Activated naive CD8-positive, alpha-beta T cell treated with anti-CD3 and anti-CD28 coated beads, Interleukin-2, amount 10 ng/mL, durations not matched to agents 7 days and 5 days (primary cell): ENCODE measurements at places on chromosomes 6 and 20. TPM values are rescaled to one million over a fixed set of nuclear protein-coding genes. Genes with fewer than 3 reads are reported as not detected.

GRCh38 chr6:168164462-168165061 is 85.5 kb upstream of the FRMD1 start:
- H3K27me3 ChIP-seq: no peaks in the 10 kb centered on the region
- no peaks in the 10 kb centered on the region for H3K4me1 ChIP-seq
- no peak overlapping the region for H3K4me3 ChIP-seq
- no peak for DNase-seq
- no peak overlapping the region for H3K27ac ChIP-seq

DNA sequence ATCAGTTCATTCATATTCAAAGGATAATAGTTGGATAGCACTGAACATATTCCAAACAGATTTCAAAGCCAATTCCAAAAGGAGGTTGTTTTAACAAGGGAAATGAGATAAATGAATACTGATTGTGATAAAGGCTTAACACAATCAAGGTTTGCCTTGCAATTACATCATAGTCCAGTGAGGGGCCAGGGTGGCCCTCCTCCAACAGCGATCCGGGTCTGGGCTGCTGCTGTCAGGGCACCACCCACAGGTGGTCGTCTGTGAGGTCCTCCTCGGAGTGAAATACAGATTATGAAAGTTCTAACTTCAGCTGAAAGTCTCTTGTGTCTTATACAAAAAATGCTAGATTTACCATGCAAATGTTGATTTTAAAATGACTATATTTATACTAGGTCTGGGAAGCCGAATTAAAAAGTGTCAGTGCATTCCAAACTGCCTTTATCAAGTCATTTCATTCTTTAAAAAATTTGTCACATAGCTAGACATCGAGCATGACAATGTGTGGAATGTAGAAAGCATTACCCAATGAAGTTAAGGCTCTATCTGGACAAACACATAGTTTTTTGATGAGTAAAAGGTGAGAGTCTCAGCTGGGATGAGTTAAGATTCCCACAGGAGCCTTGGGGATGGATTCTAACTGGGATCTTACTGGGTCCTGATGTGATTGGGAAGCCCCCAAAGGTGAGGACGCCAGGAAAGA is 65.9 kb upstream of the SLC22A23 start:
- H3K4me3 ChIP-seq: no peak overlapping the region
- no peaks in the 10 kb centered on the region for H3K36me3 ChIP-seq
- no peaks in the 10 kb centered on the region for H3K27me3 ChIP-seq
- no peaks in the 10 kb centered on the region for H3K4me1 ChIP-seq

DNA sequence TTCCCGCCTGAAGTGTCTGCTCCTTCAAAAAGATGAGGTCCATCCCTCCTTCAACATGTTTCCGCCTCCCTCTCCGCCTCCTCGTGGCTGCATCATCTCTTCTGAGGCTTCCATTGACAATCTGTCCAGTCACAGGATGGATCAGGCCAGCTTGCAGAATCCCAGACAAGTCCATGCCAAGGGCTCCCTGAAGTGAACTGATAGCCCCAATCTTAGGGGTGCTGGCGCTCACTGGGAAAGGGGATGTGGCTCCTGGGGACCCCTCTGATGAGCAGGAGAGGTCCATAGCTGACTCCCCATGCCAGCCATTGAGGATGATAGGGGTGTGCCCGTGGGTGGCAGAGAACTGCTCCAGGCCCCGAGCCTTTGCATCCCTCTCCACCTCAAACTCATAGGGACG is 48.6 kb upstream of the EMILIN3 start:
- H3K27me3 ChIP-seq: no peaks in the 10 kb centered on the region
- H3K27ac ChIP-seq: no peak overlapping the region
- H3K36me3 ChIP-seq: peaks cover 23% of the 10 kb centered on the region

DNA sequence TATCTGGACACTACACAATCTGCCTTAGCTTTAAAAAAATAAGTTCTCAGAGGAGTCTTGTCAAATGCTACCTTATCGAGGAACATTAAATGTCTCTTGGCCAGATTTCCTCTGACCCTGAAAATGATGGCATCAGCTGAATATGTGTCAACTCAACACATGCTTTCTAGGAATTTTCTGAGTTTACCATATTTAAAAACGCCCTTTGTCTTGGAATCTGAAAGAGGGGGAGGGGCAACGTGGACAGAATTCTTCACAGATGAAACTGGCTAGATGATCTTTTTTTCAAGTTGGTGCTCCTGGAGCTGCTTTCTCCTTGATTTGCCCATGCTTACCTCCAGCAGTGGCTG is 5.1 kb downstream of the SOX4 start:
- H3K27ac ChIP-seq: no peak overlapping the region
- no peak for DNase-seq
- H3K4me3 ChIP-seq: no peak overlapping the region
- peaks cover 1% of the 10 kb centered on the region for H3K36me3 ChIP-seq

DNA sequence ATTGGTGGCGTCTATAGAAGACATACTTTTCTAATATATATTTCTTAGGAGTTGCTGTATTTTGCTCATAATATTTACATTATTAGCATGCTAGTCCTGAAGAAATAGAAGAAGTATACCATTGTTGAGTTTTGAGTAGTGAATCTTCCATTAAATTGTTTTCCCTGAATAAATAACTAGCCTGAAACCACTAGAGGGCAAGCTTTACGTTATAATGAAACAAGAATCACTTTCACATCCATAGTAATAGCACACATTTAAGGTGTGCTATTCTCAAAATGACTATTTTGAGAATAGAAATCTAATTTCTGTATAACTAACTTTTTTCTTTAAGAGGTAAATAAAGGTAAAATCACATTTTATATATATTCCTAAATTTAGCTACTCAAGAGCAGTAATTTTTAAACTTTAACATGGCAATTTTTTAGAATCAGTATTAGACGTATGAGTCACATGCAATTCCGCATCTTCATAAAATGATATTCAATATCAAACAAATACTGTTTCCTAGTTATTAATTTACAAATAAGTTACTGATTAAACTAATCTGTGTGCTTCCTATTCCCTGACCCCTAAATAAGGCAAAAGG is 213.2 kb upstream of the MANEA start:
- no peak for DNase-seq
- H3K4me3 ChIP-seq: no peak overlapping the region
- no peaks in the 10 kb centered on the region for H3K36me3 ChIP-seq
- H3K27ac ChIP-seq: no peak overlapping the region

GRCh38 chr6:24126586-24127192 is 674 bp downstream of the NRSN1 start:
- H3K4me3 ChIP-seq: no peak overlapping the region
- no peak for DNase-seq
- H3K27me3 ChIP-seq: peaks cover 12% of the 10 kb centered on the region
- H3K36me3 ChIP-seq: no peaks in the 10 kb centered on the region
- no peak overlapping the region for H3K27ac ChIP-seq

DNA sequence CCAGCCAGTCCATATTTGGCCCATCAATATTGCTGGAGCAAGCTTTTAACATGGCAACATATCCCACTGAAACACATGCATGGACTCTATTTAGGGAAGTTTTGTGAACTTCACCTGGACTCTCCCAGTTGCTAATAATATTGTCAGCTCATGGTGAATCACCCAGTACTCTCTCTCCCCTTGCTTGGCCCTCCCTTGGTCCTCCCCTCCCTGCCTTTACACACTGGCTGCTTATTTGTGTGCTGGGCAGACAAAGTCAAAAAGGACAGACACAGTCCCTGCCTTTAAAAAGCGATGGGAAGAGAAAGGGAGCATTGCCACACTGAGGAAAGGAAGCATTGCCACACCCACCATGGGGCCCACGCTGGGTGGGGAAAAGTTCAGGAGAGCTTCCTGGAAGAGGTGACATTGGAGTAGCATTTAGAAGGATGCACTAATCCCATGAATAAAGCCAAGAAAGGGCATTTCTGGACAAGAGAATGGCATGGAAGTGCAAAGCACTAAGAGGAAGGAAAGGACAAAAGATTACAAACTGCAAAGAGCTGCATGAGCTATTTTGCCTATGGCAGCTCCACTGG is 143.4 kb upstream of the EXOC2 start:
- no peaks in the 10 kb centered on the region for H3K4me1 ChIP-seq
- peaks cover 13% of the 10 kb centered on the region for H3K27me3 ChIP-seq
- no peak for DNase-seq
- peaks cover 3% of the 10 kb centered on the region for H3K36me3 ChIP-seq

- no peak for DNase-seq
- H3K36me3 ChIP-seq: no peaks in the 10 kb centered on the region
- H3K27ac ChIP-seq: no peak overlapping the region
- H3K27me3 ChIP-seq: no peaks in the 10 kb centered on the region
- H3K4me1 ChIP-seq: no peaks in the 10 kb centered on the region
Observed at GRCh38 chr20:42093542-42094440, 475.6 kb upstream of the CHD6 start.

DNA sequence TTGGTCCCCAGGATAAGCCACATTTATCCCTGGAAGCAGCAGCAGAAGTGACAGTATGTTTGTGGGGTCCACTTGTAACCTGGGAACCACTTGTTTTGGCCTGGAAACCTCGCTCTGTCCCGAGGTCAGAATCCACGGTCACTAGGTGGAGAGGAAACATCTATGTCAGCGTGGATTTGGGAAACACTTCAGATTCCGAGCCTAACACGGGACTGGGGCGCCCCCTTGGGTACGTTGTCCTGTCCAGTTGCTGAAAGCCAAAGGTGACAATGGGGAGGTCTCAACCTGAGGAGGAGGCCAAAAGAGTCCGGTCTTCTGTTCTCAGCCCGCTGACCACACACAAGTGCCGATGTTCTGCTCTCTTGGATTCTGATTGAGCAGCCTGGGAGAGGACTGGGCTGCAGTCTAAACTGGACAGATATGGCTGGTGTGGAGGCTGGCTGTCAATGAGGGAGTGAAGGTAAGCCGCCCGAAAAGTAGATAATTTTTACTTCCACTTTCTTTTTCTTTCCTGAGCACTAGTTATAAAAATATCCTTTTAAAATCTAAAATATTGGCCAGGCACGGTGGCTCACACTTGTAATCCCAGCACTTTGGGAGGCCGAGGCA is 4.9 kb upstream of the ZFP57 start:
- H3K27me3 ChIP-seq: peaks cover 15% of the 10 kb centered on the region
- H3K36me3 ChIP-seq: no peaks in the 10 kb centered on the region
- peaks cover 9% of the 10 kb centered on the region for H3K4me1 ChIP-seq
- no peak for DNase-seq
- no peak overlapping the region for H3K27ac ChIP-seq

- H3K27ac ChIP-seq: no peak overlapping the region
- H3K36me3 ChIP-seq: no peaks in the 10 kb centered on the region
- no peaks in the 10 kb centered on the region for H3K27me3 ChIP-seq
- no peak overlapping the region for H3K4me3 ChIP-seq
- no peaks in the 10 kb centered on the region for H3K4me1 ChIP-seq
Observed at GRCh38 chr6:66499851-66500250, 792.8 kb upstream of the EYS start.

DNA sequence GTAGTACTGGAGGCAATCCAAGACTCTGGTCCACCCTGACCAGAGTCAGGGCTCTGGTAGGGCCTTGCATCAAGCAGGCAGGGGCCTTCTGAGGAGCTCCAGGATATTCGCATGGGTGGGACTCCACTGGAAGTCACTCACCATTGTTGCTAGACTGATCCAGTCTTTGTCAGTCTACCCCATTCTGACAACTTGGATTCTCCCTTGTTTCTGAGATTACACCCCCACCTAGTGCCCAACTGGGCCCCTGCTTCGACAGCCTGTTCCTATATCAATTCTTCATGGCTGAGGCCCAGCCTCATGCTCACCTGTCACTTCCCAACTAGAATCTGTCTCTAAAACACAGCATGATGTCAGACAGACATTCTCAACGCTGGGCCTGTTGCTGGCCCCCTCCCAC is 5.2 kb downstream of the SLC35D3 start:
- no peaks in the 10 kb centered on the region for H3K36me3 ChIP-seq
- no peak for DNase-seq
- H3K4me3 ChIP-seq: no peak overlapping the region
- H3K4me1 ChIP-seq: peaks cover 2% of the 10 kb centered on the region
- H3K27ac ChIP-seq: no peak overlapping the region

DNA sequence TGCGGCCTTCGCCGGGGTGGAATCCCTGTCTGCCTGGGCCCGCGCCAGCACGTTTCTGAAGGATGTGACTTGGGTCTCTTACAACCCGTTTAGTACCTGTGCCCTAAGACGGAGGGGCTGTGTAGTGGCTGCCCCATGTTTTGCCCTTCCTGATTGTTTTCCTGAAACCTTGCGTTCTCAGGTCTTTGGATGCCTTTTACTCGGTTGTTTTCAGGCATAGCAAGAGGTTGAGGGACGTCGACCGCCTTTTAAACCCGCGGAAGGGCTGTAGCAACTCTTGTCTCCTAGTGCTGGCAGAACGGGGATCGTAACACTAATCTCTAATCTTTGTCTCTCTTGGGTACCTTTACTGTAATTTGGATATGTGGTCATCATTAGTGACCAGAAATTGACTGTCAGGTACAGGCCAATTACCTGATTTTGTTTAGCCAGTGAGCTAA is 706 bp upstream of the NANP start:
- H3K4me3 ChIP-seq: peak overlapping the region; percentile 93
- H3K27ac ChIP-seq: peak overlapping the region; percentile 96
- no peaks in the 10 kb centered on the region for H3K27me3 ChIP-seq
- H3K36me3 ChIP-seq: peaks cover 16% of the 10 kb centered on the region
- H3K4me1 ChIP-seq: peaks cover 23% of the 10 kb centered on the region
- DNase-seq: no peak

DNA sequence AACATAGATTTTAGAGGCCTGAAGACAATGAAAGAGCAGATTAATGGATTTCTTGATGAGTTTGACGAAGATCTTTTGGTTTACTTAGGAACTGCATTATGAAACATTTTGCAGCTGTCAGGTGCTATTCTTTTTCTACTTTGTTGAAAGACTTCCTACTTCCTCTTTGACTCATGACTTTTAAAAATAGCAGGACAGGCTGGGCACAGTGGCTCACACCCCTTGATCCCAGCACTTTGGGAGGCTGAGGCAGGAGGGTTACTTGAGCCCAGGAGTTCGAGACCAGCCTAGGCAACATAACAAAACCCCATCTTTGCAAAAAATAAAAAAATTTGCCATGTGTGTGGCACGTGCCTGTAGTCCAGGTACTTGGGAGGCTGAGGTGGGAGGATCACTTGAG is 52.0 kb downstream of the ITCH start:
- no peak for DNase-seq
- peaks cover 20% of the 10 kb centered on the region for H3K4me1 ChIP-seq
- peaks cover 25% of the 10 kb centered on the region for H3K36me3 ChIP-seq
- no peak overlapping the region for H3K4me3 ChIP-seq
- no peaks in the 10 kb centered on the region for H3K27me3 ChIP-seq

RIPPLY2 gene
- total RNA-seq: not detected

ANGPT4 gene
- total RNA-seq: not detected

TTBK1 gene
- not detected for total RNA-seq

CRISP2 gene
- total RNA-seq: not detected

MLIP gene
- not detected for total RNA-seq

TRDN gene
- total RNA-seq: not detected

CARMIL1 gene
- total RNA-seq: 6.8 TPM

MUC21 gene
- total RNA-seq: not detected
